Activated CD8-positive, alpha-beta memory T cell treated with anti-CD3 and anti-CD28 coated beads, Interleukin-2, amount 50 U/mL, for 48 hours (primary cell): ENCODE measurements at places on chromosomes 6 and 20.

GRCh38 chr6:20633566-20634340, 99.5 kb downstream of the CDKAL1 start:
- no peak for DNase-seq

DNA sequence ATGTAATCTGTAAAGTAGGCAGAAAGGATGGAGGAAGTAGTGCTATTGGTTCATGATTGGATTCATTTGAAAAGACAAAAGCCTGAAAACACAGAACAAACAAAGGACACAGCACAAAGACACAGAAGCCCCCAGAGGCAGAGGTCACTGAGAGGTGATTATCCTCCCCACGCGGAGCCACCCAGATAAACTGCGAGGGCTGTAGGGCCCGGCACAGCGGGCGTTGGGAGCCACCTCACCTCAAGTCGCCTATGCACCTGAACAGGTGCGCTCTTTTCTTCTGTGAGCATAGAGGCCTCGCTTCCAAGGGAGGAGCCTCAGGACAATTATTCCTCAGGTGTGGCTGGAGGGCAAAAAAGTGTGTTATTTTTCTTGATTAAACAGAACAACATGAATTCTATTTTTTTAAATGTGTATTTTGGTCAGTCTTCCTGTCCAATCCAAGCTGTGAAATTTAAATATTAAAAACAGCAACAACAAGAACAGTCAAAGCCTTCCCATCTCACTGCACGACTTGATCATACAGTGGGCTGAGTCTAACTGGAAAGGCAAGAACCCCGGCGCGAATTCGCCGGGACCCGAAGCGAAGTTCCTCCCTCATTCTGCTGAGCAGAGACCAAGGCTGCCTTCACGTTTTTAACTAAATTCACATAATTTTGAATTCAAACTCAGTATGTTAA, 205.3 kb downstream of the THBS2 start:
- no peak for DNase-seq

GRCh38 chr20:20780127-20780824, 67.8 kb upstream of the RALGAPA2 start:
- DNase-seq = no peak

DNA sequence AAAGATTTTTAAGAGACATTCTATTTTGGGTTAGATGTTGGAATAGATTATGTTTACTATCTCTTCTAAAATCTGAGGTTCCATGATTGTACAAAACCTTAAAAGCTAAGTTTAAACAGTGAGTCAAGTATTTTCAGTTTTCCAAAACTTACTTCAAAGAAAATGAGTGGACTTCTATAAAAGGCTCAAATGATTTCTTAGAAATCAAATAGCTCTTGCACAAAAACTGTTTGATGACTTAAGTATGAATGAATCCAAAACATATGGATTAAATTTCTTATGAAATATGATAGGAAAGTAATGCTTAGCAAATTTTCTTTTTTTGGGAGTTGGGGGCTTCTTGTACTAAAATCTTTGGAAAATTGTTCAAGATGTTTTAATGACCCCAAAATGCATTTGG, 837.3 kb upstream of the SLC35B3 start:
- no peak for DNase-seq

DNA sequence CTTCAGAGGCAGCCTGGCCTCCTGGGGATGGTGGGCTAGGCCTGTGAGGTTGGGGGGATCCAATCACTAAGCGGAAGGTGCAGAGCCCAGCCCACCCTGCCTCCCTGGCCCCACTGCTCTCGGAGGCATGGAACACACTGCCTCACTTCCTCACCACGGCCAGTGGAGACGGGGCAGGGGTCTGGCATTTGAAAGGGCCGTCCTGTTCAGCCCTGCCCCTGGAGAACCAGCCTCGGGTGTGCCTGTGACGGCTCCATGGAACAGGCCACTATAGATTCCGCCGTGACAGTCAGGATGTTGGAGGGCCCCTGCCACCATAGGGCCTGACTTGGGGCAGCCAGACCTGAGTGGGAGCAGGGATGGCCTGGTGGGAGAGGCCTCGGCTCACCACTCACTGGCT, 110.2 kb downstream of the DACT2 start:
- no peak for DNase-seq

DNA sequence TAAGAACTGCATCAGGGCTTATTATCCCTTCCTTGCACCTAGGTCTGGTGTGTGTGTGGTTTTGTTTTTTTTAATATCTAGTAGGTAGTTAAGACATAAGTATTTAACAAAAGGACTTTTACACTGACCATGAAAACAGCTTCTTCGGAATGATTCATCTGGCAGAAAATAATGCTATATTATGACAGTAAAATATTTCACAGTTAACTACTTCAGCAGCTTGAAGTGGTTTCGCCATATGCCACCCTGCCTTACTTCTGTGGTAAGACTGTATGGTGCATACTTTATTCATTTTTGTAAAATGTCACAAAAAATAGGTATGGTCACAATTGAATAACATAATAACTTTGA, 858 bp upstream of the PTPRK start:
- no peak for DNase-seq
